ENCODE measurements at places on chromosomes 4 and X.

DNA sequence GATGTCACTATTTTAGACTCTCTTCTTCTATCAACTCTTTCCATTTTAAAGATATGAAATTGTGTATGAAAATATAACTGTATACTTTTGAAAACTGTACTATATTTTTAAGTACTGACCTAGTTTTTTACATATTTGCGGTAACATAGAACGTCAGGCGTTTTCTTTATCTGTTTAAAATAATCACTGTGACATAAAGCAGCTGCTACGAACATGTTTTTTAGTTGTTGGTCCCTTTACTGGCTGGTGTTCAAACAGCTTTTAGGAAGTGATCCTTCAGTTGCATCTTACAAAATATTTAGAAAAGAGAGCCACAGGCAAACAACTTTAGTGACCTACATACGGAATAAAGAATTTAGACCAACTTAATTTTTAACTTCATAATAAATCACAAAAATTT lies 73.1 kb downstream of the METTL14 start:
- no peak for DNase-seq

- no peak for DNase-seq
These were observed 164.8 kb downstream of the PTTG2 start for GRCh38 chr4:38124961-38125360.

DNA sequence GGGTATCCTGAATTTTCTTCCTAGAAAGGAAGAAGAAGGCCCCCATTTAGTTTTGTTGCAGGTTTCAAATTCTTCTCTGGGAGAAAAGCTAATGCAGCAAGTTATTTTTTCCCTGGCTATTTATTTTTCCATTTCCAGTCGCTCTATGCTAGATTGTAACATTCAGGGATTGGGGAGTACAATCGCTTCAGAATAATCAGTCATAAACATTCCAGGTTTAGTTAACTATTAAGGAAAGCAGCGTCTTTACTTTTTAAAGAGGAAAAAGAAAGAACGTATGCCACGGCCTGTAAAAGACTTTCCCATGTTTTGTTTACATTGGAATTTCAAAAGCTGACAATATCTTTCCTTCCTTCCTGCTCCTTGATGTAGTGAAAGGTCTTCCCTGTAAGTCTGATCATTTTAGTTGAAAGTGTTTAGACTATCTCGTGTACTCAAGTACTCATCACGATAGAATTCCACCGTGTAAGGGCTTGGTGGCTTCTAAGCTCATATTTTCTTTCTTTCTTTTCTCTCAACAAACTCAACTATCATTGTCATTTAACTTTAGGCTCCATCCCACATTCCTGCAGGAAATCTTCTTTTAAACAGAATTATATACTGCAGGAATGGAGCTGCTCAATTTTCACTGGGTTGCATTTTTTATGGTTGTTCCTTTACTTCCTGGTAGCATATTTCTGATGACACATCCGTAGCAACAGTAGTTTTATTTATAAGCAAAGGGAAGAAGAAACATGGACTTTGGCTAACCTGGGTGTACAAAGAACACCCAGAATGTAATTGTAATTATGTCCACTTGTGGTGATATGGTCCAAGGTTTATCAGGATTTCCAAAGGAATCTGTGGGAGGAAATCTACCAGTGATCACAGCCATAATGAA lies 213.1 kb upstream of the FAT1 start:
- DNase-seq, result no peak

DNA sequence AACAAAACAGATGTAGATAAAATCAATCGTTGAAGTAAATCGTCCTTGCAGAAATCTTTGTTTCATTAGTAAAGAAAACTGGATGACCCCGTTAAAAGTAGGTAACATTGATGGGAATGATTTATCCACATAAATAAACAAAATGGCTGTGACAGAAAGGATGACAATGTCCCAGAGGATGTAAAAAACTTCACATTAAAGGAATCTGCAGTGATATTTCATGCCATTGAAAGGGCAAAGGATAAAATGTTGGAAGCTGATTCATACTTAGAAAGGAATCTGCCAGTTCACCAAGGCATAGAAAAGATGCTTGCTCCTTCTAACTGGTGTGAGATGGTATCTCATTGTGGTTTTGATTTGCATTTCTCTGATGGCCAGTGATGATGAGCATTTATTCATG lies 24.2 kb upstream of the EPGN start:
- no peak for DNase-seq

DNA sequence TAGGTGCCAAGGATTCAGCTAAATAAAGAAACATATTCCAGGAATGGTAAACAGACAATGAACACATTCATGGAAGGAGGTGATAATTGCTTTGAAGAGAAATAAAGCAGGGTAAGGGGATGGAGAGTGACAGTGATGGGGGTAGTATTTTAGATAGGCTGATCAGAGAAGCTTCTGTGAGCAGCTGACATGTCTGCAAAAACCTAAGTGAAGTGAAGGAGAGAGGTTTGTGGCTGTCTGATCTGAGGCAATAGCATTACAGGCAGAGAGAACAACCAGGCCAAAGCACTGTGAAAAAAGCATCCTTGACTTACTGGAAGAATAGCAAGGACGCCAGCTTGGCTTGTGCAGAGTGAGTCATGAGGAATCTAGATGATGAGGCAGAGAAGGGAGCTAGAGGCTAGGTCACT lies 271.9 kb upstream of the GATB start:
- no peak for DNase-seq

- peak; percentile 32 for DNase-seq
These were observed at the start of gene PCDH7 for GRCh38 chr4:30720021-30720660. Gene PCDH7, plus strand, starts transcription at chr4:30720369. Its CDS starts 1,054 bp downstream, at chr4:30721423.

- no peak for DNase-seq
These were observed 16.5 kb upstream of the GALNT7 start for GRCh38 chr4:173152104-173152503.

- DNase-seq, result no peak
These were observed 359.2 kb downstream of the FBXW7 start for GRCh38 chr4:152176627-152177214.

DNA sequence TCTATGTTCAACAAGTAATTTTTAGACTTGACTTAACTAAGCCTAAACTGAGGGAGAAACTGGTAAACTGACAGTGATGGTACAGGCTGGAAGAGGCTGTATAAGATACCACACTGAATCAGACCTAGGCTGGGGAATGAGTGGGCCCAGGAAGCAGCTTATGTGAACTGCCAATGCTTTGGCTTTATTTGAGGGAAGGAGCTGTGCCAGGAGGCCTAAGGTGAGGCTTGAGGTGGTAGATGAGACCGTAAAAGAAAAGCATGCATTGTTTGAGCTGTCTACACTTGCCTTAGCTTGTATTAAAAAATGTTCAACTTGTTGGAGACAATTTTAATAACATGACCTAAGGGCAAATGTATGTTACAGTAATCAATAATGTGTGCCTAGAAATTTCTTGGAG lies 96.2 kb downstream of the RS1 start:
- DNase-seq, result no peak

DNA sequence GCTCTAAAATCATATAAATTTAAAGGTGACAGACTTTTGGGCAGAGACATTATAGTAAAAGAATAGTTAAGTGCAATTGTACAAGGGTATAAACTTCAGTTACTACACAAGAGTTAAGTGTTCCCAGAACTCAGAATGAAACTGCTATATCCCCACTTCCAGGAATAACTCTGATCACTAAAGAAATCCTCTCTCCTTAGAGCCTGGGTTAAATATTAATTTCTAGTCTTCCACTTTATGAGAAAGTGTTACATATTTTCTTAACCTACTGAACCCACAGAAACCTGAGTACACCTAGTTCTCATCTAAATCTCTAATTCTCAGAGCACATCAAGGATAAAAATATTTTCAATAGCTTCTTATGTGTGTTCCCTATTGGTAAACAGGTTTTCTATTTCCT lies 99.1 kb upstream of the USP38 start:
- no peak for DNase-seq

DNA sequence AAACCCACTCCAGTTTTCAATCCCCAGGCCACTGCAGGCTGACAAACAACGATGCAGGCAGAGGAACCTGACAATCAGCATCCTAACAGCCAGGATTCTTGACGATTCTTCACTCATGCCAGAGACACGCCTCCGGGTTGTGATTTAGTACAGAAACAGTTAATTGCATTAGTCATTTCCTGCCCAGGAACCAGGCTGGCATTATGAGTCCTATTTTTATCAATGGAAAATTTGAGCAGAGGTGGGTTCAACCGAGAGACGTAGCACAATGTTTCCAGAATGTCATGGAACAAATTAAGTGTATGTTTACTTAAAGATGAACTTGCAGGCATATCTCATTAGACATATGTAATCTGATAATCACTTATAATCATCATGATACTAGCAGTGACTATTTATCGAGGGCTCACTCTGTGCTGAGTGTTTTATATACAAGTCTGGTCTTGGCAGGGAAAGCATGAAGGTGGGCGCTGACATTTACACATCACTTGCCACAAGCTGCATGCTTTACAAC lies 159.7 kb downstream of the NSUN7 start:
- DNase-seq, result no peak

DNA sequence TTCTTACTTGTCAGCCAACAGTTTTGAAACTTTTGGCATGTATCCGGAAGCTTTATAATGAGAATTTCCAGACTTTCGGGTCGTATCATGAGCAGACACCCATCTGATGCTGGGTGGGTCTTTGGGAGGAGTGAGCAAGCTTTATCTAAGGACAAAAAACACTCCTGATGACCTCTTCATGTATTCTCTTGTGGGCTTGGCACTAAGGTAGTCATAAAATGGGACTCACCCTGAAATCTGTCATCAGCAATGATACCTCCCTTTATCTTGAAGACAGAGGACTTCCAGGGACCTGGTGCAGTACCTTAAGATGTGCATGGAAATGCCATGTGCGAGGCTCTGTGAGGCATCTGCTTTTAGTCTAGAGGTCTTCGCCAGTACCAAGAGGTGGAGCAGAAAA lies 346.3 kb upstream of the PPARGC1A start:
- no peak for DNase-seq

GRCh38 chr4:83582289-83582785 lies 46.4 kb downstream of the GPAT3 start:
- DNase-seq, result no peak

DNA sequence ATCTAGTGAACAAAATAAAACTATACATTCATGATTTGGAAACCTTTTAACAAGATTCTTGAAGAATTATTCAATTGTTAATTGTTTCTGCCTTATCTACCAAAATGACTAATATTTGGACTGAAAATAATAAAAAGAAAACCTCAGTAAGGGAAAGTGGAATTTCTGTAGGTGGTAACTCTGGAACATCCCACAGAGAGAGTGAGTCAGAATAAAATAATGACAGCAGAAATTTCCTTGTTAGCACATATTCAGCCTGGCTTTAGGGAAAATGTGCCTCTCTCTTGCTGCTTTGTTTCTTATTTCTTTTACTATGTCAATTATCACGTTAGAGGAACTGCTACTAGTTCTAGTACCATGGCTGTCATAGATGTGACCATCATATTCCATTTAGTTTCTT lies 421.5 kb upstream of the GNPDA2 start:
- no peak for DNase-seq

DNA sequence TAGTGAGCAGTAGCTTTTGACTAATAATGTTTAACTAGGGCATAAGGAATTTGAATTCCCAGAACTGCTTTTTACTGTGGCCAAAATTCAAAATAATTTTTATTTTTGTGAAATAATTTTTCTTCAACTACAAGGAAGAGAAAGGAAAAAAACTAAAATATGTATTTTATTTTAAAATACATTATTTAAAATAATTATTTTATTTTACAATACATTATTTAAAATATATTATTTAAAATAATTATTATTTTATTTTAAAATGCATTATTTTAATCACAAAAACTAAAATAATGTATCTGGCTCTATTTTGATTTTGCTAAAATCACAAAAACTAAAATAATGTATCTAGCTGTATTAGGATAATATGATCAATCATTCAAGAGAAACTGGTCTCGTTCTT lies 210.4 kb downstream of the RELL1 start:
- DNase-seq, result no peak

- DNase-seq, result no peak
These were observed 2.0 kb upstream of the FATE1 start for GRCh38 chrX:151713849-151714248.

- DNase-seq, result no peak
These were observed 10.9 kb downstream of the SAP30 start for GRCh38 chr4:173381610-173382009.

DNA sequence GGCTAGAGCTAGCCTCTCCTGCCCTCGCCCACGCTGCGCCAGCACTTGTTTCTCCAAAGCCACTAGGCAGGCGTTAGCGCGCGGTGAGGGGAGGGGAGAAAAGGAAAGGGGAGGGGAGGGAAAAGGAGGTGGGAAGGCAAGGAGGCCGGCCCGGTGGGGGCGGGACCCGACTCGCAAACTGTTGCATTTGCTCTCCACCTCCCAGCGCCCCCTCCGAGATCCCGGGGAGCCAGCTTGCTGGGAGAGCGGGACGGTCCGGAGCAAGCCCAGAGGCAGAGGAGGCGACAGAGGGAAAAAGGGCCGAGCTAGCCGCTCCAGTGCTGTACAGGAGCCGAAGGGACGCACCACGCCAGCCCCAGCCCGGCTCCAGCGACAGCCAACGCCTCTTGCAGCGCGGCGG lies at the start of gene AR:
AR (plus strand) TSS at position 204 of the 400 bp plus-strand sequence. CDS start 1,126 bp downstream, outside the sequence.
- peak; percentile 7 for DNase-seq

DNA sequence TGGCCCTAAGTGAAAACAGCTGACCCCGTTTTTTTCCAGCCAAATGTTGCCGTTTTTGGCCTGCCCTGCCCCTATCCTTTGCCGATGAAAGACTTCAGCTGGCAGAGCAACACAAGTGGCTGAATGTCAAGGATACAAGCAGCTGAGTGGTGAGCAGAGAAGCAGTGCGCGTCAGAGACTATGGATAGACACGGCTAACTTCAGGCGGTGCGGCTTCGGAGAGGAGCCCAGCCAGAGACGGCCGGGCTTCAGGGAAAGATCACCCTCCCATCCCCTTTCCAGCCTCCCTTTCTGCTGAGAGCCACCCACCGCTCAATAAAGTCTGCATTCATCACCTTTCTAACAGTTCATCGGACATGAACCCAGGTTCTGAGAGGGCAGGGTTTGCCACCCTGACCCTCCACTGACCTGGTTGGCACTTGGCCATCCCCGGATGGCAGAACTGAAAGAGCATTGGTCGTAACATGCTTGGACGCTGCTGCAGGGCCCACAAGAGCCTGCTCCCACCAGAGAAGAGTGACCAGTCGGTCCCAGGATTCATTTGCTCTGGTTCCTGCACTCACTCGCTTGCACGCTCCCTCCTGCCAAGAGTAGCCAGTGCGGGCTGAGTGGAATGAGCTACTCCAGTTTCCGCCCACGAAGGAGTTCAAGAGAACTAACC lies 125.8 kb downstream of the PPEF1 start:
- DNase-seq, result no peak

GRCh38 chr4:169136796-169137557 lies 126.9 kb upstream of the CBR4 start:
- no peak for DNase-seq

All from frontal cortex (tissue), 4 donors.